RPMI7951 (cell line): ENCODE measurements at places on chromosomes 3 and 15. TPM values are rescaled to one million over a fixed set of nuclear protein-coding genes. Genes with fewer than 3 reads are reported as not detected.

LRRIQ4 gene
- total RNA-seq: not detected in 2 replicates

TMEM266 gene
- total RNA-seq: not detected in 2 replicates

GRCh38 chr3:13482106-13482690 lies 2.1 kb downstream of the HDAC11 start:
- DNase-seq: peak; percentile 23

LRTM1 gene
- total RNA-seq: 1.6 and 2.2 TPM in 2 replicates

- no peak for DNase-seq
These were observed 161.3 kb downstream of the ABHD5 start for GRCh38 chr3:43852066-43852465.

CACNA2D2 gene
- under 0.01 TPM in 1 of 2 replicates, not detected in the other for total RNA-seq

SLC6A20 gene
- total RNA-seq: under 0.01 TPM in 1 of 2 replicates, not detected in the other

DNA sequence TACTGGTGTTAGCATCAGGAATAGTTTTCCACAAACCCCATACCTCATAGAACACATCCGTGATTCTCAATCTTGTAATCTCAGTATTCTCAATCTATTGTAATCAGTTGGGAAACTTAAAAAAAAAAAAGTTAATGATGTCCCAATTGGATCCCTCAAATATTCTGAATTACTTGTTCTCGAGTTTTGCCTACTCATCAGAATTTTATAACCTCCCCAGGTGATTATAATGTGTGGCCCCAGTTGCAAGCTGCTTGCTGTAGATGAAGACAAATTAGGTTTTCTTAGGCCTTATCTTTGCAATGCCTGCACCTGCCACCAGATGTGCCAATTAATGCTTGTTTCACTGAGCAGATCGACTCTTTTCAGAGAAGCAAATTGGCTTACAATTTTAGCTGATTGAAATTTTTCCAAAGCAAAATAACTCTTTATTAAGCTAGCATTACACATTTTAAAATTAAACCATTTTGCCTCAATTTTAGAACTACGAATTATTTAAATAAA lies 19.0 kb upstream of the DIPK2A start:
- DNase-seq: no peak

- no peak for DNase-seq
These were observed 29.3 kb upstream of the SLC28A1 start for GRCh38 chr15:84855136-84855535.
